ENCODE measurements at places on chromosomes 5 and 9.

DNA sequence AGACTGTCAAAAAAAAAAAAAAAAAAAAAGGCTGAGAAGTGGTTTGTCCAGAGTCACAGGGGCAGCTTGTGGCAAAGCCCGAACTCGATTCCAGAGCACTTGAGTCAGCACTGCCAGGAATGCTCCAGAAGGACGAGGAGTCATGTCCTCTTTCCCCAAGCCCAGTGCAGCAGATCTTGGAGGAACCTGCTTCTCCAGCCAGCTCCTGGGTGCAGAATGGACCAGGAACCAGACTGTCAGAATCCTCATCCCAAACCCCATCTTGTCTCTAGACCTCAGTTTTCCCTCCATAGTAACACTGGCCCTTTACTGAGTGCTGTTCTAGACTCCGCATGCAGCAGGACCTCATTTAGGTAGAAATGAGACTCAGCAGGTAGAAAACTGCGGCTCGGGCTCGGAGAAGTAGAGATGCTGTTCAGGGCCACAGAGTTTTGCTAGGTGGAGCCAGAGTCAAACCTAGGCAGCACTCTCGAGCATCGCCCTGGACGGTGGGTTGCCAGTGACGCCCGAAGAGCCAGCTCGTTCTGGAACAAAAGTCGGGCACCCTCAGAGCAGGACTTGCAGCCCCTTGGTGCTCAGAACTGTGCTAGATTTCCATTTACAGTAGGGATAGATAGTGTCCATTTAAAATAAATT, 15.4 kb downstream of the CD74 start:
- no peak for DNase-seq

DNA sequence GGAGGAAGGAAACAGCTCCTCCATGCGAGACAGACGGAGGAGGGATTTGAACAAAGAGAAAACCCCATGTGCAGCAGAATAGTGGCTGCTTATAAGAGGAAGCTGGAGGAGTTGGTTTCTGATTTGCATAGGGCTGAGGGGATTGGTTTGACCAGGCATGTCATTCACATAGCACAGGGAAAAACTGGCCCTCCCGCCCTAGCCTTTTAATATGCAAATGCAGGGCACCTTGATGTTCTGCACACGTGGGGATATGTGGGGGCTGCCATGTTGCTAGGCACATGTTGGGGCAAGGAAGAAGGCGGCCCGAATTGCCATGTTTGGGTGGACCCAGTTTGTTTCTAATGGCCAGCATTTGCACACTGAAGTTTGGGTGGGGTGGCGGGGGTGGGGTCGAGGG, 42.2 kb downstream of the OSMR start:
- DNase-seq, result no peak

- no peak for DNase-seq
These were observed 143.4 kb downstream of the FAM114A2 start for GRCh38 chr5:153895266-153895665.

GRCh38 chr5:148687427-148687826, 33.1 kb upstream of the HTR4 start:
- no peak for DNase-seq

GRCh38 chr9:90774682-90775081, 26.9 kb upstream of the SYK start:
- DNase-seq, result no peak

- DNase-seq, result no peak
These were observed 12.9 kb downstream of the PLEKHG4B start for GRCh38 chr5:104778-105296.

GRCh38 chr5:80962630-80963520, 2.7 kb downstream of the RASGRF2 start:
- no peak for DNase-seq

GRCh38 chr9:79195879-79196278, 375.9 kb upstream of the TLE4 start:
- DNase-seq, result no peak

- no peak for DNase-seq
These were observed 61.9 kb downstream of the UBE2R2 start for GRCh38 chr9:33878691-33879366.

DNA sequence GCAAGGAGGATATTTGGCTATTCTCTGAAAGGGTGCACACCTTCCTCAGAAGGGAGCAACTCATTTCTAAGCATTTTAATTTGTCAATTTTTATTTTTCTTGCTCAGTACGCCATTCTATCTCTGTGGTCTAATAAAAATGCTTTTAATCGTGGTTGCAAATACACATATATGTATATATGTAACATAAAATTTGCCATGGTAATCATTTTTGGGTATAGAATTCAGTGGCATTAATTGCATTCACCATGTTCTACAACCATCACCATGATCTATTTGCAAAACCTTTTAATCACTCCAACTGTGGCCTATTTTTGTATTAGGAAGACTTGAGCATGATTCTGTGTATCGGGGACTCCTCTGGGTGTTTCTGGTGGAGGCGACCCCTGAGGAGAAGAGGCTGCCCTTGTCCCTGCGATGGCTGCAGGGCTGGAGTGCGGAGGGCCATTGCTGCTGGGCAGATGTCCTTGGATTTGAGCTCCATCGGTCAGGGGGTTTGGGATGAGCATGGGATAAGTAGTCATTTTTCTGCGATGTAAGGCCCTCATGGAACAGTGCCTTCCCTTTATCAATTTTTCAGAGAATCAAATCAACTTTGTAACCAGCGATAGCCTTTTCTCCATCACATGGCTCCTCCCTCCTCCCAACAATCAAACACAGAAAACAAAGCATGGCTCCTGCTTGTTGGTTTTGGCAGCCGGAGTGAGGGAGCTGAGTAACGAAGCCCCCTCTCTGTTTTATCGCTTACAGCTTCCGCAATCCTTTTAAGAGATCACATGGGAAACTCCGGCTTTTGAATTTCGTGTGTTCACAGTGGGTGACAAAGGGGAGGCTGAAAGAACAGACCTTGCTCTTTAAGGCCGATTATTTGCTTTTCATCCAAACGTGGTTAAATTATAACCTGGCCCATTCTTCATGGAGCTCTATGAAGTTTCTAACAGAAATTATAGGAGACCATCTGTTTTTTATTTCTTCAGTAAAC, 187.3 kb downstream of the TENT4A start:
- DNase-seq, result no peak

GRCh38 chr9:112288029-112288428, 45.4 kb downstream of the PTBP3 start:
- DNase-seq, result no peak

GRCh38 chr5:88954511-88954910, 71.5 kb upstream of the MEF2C start:
- DNase-seq, result no peak

- DNase-seq, result no peak
These were observed 30.7 kb downstream of the PPARGC1B start for GRCh38 chr5:149760854-149761187.

DNA sequence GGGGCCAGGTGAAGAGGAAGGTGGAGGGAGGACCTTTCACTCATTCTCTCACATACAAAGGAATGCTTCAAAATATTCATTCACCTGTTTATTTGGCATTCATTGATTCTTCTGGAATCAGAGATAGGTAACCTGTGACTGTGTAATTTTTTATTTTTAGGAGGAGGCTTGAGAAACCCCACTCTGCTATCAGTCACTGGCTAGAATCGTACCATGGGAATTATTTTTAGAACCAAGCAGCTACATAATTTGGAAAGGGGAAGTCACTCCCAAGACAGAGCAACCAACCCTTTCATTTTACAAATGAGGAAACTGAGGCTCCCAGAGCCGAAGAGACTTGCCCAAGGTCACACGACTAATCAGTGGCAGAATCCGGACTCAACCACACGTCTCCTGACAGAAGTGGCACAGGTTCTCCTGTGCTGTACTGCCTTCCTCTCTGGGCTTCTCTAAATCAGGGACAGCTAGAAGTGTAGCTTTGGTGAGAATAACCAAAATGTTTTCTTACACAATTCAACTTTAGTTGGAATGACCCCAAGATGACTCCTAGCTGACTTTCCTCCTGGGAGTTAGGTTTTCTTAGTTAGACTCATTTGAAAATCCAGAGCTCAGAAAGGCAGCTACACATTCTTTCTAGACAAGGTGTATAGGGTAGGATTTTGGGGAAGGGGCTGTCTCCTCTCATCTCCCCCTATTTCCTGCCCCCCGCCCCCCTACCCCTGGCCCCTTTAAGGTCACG, 264.3 kb upstream of the PANK3 start:
- no peak for DNase-seq

DNA sequence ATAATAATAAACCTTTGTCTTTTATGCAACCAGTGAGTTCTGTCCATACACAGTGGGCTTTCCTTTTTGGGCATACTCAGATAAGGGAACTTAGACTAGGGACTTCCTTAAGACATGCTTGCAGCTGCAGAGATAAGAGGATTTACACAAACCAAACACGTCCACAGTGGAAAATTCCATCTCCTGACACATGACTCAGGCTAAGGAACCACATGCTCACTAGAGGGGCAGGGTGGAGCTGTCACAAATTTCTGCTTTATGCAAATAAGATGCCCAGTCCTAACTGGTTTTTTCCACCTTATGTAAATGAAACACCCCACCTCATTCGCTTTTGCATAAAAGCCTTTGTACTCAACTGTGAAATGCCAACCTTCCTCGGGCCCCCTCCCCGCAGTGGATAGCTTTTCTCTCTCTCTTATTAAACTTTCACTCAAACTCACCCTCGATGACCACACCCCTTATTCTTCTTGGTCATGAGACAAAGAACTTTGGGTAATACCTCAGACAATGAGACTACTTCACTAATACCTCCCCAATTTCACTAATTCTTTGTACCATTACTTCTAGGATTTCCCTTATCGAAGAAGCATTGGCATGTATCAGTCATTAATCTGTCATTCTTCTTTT, 170.3 kb upstream of the FTMT start:
- DNase-seq, result no peak
